NCI-H510A treated with DMSO at 0.1 percent for 48 hours (cell line): ENCODE measurements at places on chromosomes 1 and 21.

DNA sequence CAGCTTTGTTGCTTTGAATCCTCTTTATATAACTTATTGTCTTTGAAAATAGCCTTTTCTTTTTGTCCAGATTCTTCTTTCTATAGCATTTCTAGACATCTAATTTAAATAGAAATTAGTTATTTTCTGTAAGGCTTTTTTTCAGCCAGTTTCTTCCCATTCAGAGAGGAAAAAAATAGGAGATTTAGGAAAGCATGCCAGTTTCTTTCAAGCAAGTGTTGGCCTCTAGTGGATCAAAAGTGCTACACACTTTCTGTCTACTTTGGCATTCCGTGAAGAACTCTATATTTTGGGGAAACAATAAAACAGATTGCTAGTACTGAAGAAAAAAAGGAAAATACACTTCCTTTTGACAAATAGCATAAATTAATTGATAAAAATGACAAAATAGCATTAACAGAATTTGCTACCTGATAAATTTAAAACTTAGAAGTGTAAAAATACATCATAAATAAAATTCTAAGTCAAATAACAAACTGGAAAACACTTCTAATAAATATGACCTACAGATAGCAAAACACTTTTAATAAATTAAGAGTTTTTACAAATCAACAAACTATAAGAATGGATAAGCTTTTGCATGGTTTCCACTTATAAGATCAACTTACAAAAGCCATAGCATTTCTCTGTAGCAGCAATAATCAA is 13.1 kb upstream of the EXO1 start:
- DNase-seq = no peak

DNA sequence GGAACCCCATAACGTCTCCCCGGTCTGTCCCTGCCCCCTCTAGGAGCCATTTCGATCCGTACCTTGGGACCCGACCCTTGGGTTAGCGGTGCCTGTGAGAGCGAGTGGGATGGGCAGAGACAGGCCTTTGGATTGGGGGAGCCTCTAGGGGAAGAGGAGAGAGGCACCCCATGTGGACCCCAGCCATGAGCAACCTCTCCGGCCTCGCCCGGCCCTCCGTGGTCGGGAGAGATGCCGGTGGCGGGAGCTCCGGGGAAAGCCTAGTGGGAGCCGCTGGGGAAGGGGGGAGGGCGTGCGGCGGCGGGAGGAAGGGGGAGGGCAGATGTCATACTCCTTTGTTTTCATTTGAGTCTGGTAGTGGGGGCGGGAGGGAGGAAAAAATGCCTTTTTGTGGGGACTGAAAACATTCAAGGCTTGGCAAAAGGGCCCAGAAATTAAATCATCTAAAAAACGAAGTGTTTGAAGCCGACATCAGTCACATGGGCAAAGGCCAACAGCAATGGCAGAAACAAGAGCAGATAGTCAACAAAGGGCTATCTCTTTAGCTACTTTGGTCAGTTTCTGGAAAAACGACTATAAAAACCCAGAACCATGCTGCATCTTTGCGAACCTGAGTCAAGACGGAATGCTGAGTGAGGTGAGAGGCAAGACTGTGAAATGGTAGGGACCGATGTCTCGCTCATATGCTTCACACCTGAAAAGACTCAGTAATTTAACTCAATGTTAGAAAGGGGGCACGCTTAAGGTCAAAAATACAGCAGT is 758 bp downstream of the PTBP2 start:
- DNase-seq = peak; percentile 32

GRCh38 chr1:115710859-115711624 is 57.5 kb downstream of the CASQ2 start:
- peak; percentile 36 for DNase-seq

DNA sequence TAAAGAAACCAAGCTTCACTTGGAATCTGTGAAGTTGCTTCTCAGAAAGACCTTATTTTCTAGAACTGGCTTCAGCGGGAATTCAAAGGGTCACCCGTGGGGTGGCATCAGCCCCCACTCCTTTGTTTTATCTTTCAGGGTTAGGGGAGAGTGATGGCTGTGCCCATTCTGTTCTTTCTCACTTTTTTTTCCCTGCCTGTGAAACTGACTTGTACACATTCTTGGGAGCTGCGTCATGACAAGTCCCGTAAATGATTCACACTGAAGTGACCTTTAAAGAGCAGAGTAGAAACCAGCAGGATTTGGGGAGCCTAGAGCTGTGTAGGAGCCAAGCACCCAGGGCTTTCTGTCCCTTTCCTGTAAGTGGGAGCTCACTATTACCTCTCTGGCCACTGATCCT is 43.8 kb downstream of the SLC44A3 start:
- DNase-seq = no peak

DNA sequence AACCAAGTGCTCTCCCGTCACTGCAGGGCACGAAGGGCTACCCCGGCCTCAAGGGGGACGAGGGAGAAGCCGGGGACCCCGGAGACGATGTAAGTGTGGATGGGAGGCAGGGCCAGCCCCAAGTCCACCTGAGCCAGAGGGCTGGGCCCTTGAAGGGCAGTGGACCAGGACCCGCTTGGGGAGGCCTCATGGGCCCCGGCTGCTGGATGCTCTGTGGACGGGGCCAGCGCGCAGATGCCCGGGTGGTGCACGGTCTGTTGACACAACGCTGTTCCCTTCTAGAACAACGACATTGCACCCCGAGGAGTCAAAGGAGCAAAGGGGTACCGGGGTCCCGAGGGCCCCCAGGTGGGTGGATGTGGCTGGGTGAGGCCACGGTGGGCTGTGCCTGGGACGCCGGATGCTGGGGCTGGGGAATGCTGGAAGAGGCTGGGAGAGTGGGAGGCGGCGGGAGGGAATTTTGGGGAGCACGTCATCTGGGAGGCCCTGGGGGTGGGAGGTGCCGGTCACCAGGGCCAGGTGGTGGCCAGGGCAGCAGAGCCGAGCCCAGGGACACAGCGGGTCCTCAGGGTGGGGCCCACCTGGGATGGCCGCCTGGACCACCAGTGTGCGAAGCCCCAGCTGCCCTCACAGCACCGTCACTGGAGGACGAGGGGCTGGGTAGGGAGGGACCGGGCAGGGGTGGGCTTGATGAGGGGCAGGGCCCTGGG is 17.5 kb downstream of the COL6A1 start:
- DNase-seq = no peak

- DNase-seq = no peak
Observed at GRCh38 chr1:61270107-61270506, 187.7 kb downstream of the NFIA start.

GRCh38 chr1:95086949-95087533 is 14.3 kb upstream of the ALG14 start:
- DNase-seq = no peak

GRCh38 chr1:210262167-210262896 is 29.7 kb downstream of the SERTAD4 start:
- DNase-seq = no peak

DNA sequence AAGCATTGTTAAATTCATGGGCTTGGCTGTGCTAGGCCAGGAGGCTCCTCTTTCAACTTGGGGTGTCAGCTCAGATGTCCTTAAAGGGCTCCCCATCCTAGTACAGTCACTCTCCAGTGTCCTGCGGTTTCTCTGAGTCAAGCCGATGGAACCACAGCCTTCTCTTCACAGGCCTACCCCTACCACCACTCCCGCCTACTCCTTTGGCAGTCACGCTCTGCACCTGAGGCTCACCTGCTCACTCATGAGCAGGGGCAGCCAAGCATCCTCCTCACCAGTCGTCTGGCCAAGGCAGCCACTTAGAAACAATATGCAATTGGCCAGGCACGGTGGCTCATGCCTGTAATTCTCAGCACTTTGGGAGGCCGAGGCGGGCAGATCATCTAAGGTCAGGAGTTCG is 3.6 kb downstream of the ACOT7 start:
- peak; percentile 75 for DNase-seq

DNA sequence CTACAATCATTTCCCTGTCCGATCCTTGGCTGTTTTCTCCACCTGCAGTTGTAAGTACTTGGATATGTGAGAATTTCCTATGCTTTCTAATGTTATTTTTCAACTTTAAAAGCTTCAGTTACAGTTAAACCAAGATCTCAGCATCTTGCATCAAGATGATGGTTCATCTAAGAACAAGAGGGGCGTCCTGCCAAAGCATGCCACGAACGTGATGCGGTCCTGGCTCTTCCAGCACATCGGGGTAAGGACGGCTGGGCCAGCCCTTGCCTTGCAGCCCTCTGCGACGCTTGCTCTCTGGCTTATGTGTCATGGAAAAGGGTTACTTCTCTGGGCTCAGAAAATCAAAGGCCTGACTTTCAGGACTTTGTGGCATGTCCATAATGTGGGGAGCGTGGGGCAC is 46.8 kb downstream of the PKNOX1 start:
- DNase-seq = no peak

GRCh38 chr1:40411294-40411693 is 37.8 kb downstream of the SMAP2 start:
- no peak for DNase-seq

DNA sequence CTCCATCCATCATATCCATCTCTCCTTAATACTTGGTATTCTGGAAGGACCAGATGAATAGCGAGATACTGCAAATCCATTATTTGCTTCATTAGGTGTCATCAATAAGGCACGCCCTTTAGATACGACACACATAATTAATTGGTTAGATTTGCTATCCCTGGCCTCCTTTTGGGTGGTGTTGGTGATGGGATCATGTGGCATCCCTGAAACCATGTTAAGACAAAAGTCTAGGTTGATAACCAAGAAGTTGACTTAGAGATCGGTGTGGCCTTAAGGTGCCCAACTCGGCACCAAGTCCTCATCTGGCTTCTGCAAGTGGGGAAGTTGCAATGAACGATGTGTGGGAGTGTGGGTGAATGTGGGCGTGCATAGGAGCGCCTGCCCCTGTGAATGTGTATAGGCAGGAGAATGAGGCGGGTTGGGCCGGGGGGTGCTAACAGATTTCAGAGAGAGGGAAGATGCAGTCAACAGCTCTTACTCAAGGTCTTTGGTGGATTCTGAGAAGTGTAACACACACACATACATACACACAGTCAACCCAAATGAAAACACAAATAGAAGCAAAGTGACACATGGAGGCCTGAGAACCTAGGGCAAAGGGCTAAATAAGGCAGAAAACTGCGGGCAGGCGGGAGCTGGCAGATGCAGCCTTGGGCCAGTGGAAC is 415.7 kb upstream of the ESRRG start:
- DNase-seq = no peak
